ENCODE measurements at places on chromosomes 11 and 22.

GRCh38 chr22:21598302-21598701 lies 30.8 kb downstream of the UBE2L3 start:
- no peak for DNase-seq

DNA sequence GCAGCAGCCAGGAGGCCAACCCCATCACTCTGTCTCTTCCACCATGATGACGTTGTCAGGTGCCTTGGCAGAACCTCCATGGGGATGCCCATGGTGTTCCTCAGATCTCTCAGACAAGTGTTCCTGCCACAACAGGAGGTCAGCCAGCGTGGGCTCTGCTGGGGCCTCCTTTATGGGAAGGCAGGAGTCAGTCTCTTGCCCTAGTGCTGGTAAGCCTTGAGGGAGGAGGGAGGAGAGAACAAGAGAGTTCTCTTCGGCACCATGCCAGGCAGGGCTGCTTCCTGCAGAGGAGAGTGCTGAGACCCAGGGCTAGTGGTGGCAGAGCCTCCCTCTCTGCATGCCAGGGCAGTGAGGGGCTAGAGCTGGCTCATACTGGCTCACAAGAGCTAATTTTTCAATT lies 32.5 kb downstream of the GNAZ start:
- DNase-seq: peak; percentile 6

DNA sequence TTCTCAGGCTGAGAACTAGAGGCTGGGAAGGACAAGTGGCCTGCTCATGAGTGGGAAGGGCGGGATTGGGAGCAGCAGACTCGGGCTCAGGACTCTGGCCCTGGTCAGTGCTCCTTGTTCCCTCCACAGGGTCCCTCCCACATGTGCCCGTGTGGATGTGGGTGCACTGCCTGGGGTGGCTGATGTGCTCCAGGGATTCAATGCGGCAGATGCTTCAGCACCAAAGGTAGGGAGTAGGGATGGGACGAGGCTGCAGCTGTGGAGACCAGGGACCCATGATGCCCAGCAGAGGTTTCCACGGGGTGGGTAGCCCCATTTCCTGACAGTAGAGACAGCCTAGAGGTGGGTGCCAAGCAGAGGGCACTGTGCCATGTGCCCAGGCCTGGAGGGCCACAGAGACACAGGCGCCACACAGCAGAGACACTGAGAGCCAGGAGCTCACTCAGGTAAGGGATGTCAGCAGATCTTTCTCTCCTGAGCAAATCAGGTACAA lies 89.5 kb downstream of the GGTLC2 start:
- DNase-seq: no peak

DNA sequence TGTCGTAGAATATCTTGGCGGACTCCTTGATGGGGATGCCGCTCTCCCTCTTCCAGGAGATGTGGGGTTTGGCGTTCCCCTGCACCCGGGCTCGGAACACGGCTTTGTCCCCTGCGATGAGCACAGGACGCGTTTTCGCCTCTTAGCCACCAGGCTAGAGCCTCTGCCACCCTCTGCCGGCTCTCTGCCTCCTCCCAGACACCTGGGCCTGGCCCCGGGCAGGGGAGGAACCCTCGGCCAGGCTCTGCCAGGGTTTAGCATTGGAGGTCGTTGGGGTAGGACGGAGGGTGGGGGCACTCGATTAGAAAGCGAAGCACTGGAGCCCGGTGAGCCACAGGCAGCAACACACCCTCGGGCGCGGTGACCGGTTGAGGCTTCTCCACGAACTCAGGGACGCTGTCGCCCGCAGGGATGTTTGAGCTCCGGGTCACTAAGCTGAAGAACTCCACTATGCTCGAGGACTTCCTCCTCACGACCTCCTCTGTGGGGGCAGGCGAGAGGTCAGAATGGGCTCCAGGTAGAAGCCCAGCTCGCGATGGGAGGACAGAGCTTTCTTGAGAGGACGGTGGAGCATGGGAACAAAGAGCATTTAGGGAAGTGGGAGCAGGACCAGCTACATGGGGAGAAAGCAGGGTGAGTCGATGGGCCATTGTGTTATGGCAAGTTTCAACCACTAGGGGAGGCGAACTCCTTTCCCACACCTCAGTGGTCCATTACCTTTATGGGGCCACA lies 4.3 kb downstream of the IGSF22 start:
- peak; percentile 65 for DNase-seq

GRCh38 chr11:84164728-84165127 lies 878.6 kb upstream of the CCDC90B start:
- no peak for DNase-seq

- DNase-seq: peak; percentile 16
Measured at GRCh38 chr11:1450949-1451710, 35.4 kb downstream of the MOB2 start.

GRCh38 chr11:57311109-57311936 lies 13.4 kb downstream of the TNKS1BP1 start:
- peak; percentile 82 for DNase-seq

DNA sequence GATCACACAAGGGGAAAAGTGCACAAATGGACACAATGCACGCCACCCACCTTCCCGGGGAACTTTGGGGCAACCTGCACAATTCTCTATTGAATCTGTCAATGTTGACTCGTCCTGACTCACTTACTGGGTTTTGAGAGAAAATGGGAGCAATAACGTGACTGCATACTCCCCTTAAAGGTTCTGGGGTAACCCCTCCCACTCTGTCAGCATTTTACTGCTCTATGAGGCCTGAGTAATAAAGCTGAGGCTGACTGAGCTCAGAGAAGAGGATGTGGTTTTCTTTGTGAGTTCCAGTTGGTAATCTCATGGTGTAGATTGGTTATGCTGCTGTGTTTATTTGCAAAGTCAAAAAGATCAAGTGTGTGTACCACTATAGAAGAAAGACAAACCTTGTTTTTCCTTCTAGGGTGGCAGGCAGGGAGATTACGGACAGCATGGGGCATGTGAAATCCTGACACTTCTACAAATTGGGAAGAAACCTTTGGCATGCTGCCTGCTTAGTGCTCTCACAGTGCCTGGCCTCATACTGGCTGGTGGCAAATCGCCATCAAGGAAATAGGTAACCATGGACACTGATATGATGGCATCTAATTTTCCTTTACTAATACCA lies 16.1 kb upstream of the APOA1 start:
- peak; percentile 97 for DNase-seq

- no peak for DNase-seq
Measured at GRCh38 chr22:45799291-45799690, 127.7 kb downstream of the ATXN10 start.

GRCh38 chr11:47244448-47245350 lies 3.9 kb downstream of the ACP2 start:
- no peak for DNase-seq

DNA sequence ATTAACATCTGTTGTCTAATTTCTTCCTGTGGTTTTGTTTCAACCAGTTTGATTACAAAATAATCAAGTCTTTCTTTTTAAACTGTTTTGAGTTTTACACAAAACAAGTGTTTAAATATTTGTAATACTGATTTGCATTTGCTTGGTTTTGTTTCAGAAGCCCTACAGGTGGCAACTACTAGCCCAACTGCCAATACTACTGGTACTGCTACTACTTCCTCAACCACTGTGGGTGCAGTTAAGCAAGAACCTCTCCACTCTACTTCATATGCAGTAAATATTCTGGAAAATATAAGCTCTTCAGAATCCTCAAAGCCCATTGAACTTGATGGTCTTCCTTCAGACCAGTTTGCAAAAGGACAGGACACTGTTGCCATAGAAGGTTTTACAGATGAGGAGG lies 61.1 kb downstream of the QSER1 start:
- DNase-seq: peak; percentile 24

- DNase-seq: no peak
Measured at GRCh38 chr11:113675565-113675964, 30.5 kb downstream of the TMPRSS5 start.

GRCh38 chr11:12079726-12080556 lies 30.4 kb upstream of the MICAL2 start:
- no peak for DNase-seq
